SK-N-DZ (cell line): ENCODE measurements at places on chromosomes 2 and 18.
A peak's percentile ranks its signal among the peaks of the same experiment; 100 is the strongest.

DNA sequence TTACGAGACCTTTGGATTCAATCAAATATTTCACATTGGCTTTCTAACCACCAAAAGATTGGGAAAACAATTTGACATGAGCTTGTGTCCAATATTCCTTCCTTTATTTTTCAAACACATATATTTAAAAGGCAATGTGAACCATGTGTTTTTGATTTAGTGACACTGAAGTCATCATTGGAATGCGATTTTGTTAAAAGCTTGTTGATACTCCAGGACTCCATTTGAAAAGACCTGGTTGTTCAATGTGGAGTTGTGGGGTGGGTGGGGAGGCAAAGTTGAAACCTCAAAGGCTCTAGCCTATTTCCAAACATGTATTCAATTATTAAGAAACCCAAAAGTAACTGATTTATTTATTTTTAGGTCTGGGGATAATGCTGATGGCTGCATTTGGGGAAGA, 114.1 kb upstream of the TRIB2 start:
- DNase-seq = no peak

DNA sequence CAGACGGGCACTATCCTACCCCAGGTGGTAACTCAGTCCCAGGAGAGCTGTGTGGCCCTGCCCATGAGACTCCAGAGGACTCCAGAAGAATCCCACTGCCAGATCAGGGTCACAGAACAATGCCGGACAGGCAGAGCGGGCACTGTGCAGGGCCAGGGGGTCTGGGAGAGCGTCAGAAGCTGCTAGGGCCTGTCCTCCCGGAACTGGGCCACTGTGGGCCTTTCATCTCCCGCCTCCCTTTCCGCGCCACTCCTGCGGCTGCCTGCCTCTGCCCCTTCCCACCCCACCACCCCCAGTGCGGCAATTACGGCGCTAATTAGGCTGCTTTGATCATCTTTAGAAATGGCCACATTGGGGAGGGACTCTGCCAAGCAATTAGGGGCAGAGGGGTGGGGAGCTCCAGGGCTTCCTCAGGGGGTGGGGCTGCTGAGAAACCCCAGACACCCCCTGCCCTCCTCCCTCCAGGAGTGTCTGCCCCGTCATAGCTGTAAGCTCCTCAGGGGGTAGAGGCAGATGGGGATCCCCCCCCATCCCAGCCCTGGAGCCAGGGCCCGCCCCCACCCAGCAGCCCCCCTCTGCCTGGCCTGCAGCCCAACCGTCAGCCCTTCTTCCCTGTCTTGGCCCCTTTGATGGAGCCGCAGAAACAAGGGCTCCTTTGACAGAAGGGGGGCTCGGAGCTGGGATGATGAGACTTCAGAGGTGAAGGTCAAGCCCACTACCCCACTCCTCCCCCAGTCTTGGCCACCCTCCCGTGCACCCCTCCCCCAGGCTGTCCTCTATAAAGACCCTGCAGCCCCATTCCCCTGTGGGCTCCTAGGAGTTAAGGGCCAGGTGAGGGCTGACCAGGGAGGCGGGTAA, at the start of gene PRSS56:
TSS of gene PRSS56 (plus strand) at position 808 of the 858 bp plus-strand sequence. CDS start 211 bp downstream, outside the sequence.
- DNase-seq = no peak

DNA sequence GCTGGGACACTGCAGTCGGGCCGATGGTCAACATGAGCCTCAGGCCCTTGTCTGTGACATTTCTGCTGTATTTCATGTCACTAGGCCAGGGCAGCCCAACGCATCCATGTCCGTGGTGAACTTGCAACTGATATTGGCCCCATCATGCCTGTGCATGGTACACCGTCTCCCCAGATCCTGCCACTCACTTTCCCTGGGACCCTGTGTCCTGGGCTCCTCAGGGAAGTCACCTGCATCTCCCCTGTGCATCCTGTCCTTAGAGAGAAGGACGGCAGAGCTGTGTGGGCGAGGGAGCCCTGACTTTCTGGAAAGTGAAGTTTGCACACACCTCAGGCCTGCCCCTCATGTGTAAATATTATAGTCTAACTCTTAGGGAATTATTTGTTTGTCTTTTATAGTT, 123.3 kb downstream of the ACKR3 start:
- no peak for DNase-seq

GRCh38 chr2:174076040-174076439, 110.9 kb upstream of the SP3 start:
- DNase-seq = no peak

- DNase-seq = no peak
Measured at GRCh38 chr2:56049233-56049845, 125.8 kb upstream of the EFEMP1 start.

DNA sequence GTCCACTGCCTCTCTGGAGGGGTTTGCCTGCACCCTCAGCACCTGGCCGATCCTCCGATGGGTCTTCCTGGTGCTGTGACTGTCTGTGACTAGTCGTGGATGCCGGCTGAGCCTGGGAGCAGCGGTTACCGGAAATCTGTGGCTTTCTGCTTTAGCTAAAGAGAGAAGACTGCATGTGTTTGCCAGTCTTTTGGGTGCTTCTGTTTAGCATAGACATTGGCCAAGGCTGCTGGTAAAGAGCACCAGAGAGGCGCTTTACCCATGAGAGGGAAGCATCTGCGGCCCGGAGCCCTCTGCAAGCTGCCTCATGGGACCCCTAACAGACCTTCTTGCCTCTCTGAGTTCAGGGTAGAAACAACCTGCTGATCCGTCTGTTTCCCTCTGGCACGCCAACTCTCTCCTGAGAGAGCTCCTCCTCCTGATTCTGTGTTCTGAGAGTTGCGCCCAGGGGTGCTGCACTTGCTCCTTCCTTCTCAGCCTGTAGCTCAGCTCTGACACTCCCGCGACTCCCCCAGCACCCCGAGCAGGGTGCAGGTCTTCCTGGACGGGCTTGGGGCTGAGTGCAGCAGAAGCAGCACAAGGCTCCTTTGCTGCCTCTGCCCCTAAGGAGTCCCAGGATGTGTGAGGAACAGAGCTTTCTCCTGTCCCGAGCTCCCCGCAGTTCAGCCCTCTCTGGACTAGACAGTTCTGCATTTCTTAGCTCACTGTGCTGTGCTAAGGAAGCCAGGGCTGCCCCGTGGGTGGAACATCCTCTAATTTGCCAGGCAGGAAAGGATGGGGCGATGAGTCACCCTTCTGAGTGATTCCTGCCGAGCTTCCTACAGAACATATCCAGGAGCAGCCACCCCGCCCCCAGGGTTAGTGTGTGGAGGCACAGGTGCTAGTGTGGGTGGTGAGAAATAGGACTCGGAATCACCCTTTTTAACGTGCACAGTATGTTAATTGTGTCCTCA, 203.2 kb downstream of the SH3RF3 start:
- DNase-seq = no peak

- no peak for DNase-seq
Measured at GRCh38 chr18:59787998-59788790, 91.0 kb upstream of the CCBE1 start.

GRCh38 chr2:239189711-239190131, 211.1 kb downstream of the HDAC4 start:
- no peak for DNase-seq

DNA sequence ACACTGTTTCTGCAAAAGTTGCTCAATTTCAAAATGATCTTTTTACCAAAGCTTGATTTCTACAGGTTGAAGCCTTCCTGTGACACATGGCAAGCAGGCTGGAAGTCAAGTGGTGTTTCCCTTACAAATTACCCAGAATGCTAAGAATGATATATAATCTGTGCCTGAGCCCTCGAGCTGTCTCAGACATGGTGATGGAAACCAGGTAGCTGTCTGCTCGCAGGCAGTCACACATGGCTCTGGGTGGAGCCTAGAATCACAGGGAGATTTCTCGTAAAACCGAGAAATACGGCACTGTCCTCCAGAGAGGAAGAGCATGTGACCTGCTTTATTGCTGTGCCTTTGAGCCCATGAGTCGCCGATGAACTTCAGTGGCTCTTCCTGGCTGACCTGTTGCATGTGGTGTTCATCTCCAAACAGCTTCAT, 392.9 kb downstream of the ZNF521 start:
- DNase-seq = peak; percentile 95

- DNase-seq = no peak
Measured at GRCh38 chr2:105338020-105338385, 663 bp downstream of the C2orf49 start.

DNA sequence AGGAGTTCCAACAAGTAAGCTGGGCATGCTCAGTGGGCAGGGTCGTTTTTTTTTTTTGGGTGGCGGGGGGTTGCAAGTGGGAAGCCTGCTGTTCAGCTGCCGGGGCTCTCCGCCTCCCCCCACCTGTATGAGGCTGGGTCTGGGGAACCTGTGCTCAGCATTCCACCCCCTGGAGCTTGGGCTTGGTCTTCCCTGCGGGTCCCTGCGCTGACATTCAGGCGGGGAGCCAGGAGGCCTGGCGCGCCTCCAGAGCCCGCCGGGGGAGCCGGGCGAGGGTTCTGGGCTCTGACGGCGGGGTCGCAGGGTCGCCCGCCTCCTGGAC, 822 bp upstream of the GPD2 start:
- no peak for DNase-seq

GRCh38 chr2:174744111-174744510, 20.2 kb downstream of the CHRNA1 start:
- DNase-seq = no peak

GRCh38 chr2:29110916-29111535, 4.2 kb upstream of the CLIP4 start:
- DNase-seq = no peak

DNA sequence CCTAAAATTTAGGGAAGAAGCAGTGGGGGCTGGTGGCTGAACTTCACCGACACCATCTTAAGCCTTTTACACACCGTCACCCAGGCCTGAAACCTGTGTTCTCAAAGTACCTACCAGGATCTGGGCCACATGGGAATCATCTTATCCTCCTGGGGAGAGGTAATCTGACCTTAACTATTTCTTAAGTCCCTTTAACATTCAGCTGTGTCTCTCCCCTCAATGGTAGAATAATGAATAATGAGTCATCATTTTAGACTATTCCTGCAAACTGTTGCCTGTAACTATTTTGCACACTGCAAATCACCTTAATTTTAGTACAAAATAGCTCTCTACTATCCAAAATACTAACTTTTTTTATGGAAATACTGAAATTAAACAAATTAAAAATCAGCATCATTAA, 149.4 kb upstream of the KLF7 start:
- no peak for DNase-seq

- no peak for DNase-seq
Measured at GRCh38 chr18:66046032-66046602, 295.3 kb downstream of the CDH7 start.

GRCh38 chr2:189022053-189022481, 47.9 kb downstream of the COL3A1 start:
- no peak for DNase-seq

- peak; percentile 93 for DNase-seq
Measured at GRCh38 chr2:42141687-42142546, 27.2 kb upstream of the EML4 start.

- no peak for DNase-seq
Measured at GRCh38 chr2:217090024-217090473, 230.2 kb upstream of the TNP1 start.

- DNase-seq = no peak
Measured at GRCh38 chr18:42473611-42474010, 518.6 kb downstream of the PIK3C3 start.

DNA sequence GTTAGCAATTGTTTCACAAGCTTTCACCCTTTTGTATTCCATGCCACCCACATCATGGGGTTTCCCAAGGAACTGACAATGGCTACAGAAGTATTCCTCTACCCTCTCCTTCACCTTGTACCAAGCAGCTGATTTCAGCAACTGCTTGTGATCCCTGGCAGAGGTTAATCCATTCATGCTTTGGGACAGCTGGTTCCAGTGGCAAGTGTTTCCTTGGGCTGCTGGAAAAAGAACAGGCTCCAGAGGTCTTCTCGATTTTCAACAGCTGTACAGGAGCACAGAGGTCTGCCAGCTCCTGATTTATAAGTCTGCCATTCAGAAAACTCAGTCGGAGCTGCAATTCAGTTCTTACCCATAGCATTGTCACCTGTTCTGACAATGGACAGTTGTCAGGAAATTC, 239.2 kb upstream of the CWC22 start:
- peak; percentile 25 for DNase-seq
